ENCODE measurements at places on chromosomes 16 and 17.
A peak's percentile ranks its signal among the peaks of the same experiment; 100 is the strongest.

DNA sequence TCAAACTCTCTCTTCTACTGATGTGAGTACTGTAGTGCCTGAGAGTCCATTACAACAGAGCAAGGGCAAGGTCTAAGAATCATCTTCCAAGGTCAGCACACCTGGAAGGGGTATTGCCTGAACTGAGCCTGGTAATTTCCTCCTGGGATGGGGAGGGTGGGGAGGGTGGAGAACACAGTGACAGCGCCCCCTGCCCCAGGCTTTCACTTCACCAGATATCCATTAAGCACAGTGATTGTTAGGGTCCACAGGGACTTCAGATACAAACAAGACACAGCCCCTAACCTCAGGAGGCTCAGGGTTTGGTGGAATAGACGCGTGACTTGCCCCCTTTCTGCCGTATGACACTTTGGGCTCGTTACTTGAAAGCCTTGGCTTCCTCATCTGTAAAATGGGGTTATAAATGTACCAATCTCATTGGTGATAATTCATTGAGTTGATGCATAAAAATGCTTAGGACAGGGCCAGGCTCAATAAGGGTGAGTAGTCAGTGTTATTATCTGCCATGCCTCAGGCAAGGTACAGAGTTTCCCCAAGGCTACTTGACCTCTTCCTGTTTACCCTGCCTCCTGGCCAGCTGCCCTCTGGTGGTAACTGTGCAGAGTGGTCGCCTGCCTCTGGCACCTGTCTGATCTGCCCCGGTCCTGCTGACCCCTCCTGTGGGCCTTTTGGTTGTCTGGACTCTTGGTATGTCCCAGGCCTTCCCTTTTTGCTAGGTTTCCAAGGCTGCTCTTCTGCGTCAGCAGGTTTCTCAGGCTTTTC lies 13.1 kb upstream of the BRD7 start:
- no peak for DNase-seq

GRCh38 chr17:82320956-82321927 lies 3.8 kb upstream of the CD7 start:
- no peak for DNase-seq

DNA sequence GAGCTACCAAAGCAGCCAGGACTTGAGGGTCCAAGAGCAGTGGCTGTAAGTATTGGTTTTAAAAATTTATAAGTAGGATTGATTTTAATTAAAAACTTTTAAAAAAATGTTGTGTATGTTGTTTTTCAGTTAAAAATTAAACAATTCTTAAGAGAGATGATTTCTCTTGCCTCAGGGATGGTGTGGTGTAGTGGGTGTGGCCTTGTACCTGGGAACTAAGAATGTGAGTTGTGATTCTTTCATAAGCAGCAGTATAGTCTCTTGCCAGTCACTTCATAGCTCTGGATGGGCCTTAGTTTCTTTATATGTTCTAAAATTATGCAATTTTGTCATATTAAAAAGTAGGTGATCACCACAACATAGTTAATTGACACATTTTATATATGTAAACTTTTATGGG lies 99.5 kb downstream of the FTO start:
- DNase-seq, result no peak

DNA sequence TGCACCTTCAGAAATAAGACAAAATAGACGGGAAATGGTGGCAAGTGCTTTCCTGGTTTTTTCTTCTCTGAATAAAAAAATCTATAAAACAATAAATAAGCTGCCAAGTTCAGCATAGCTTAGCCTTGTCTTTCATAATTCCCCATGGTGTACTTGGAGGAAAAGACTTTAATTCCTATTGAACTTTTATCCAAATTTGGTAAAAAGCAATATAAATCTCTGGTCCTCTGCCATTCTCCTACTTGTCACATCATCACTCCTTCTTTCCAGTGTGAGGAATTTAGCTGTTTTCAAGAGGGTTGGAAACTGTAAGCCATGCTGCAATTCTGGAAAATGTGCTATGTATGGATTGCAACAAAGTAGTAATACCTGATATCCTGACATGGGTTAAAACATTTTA lies 551.8 kb upstream of the KIF2B start:
- no peak for DNase-seq

DNA sequence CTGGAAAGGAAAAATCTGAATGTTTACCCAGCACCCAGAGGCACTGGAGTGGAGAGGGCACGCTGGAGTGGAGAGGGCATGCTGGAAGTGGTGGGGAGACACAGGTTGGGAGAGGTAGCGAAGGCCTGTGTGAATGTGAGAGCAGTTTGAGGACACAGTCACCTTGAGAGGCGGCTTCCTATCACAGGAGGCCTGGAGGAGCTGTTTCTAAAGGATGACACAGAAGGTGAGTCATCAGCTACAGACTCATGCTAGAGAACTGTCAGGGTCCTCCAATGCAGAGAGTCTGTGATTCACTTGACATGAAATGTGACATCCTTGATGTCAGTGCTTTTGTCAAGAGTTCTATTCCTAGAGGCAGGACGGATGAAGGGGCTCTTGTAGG lies 13.8 kb downstream of the CTRL start:
- no peak for DNase-seq

GRCh38 chr16:52068447-52069074 lies 478.4 kb downstream of the TOX3 start:
- no peak for DNase-seq

GRCh38 chr17:45190503-45191255 lies 29.0 kb downstream of the HEXIM2 start:
- no peak for DNase-seq

DNA sequence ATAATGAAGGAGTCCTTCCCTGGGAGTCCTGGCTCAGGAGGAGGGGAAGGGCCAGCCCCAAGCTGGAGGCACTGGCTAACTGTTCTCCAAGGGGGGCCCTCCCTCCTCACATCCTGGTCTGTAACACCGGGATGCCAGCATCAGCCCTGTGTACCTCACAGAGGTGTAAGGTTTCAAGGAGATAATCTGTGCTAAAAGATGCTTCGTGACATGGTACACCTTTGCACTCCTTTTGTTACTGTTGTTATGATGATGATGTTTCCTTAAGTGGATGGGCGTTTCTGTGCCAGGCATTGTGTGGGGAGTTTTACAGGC lies 236.7 kb upstream of the TNRC6C start:
- DNase-seq, result no peak

DNA sequence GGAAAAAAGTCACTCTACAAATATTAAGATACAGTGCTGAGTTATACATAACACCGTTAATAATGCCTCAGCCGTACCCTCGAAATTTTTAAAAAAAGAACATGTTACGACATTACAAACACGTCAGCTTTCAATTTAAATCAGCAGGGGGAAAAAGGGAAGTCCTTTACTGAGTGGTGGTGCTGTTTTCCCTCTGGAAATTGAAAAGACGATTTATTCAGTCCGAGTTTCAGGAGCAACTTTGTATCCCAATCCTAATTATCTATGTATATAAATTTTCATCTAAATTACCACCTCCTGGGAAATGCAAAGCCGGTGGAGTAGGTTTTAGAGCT lies 1.3 kb downstream of the NETO2 start:
- DNase-seq, result no peak

- no peak for DNase-seq
Observed at GRCh38 chr17:76504117-76504516, 2.9 kb upstream of the RHBDF2 start.

- no peak for DNase-seq
Observed at GRCh38 chr16:65123396-65124211, 1.7 kb upstream of the CDH11 start.

- DNase-seq, result no peak
Observed at GRCh38 chr16:56972403-56973293, 10.9 kb downstream of the CETP start.

- peak; percentile 46 for DNase-seq
Observed at GRCh38 chr17:57408071-57408811, 151.9 kb downstream of the MSI2 start.

GRCh38 chr17:49822829-49823228 lies 25.0 kb downstream of the TAC4 start:
- no peak for DNase-seq

DNA sequence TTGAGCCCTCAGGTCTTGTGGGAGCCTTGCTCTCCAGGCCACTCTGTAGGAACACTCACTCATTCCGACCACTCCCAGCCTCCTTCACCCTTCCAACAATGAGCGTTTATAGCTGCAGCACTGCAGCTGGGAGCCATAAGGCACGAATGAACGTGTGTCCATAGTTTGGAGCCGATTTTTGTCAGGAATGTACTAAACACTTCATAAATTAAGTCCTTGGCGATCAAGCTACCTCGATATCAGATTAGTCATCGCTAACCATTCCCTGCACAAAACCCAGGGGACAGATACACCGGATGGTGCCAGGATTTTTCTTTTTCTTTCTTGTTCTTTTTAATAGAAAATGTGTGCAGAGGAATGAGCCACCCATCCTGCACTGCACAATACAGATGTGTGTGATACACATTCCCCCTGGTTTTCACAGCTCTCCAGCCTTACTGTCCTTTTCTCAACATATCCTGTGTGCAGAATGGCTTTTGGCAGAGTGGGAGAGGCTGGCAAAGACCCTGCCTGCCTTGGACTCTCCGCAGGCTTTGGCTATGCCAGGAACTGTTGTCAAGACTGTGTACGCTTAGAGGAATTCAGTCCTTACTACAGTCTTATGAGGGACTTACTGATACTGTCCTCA lies 68.4 kb upstream of the ELAC2 start:
- no peak for DNase-seq

DNA sequence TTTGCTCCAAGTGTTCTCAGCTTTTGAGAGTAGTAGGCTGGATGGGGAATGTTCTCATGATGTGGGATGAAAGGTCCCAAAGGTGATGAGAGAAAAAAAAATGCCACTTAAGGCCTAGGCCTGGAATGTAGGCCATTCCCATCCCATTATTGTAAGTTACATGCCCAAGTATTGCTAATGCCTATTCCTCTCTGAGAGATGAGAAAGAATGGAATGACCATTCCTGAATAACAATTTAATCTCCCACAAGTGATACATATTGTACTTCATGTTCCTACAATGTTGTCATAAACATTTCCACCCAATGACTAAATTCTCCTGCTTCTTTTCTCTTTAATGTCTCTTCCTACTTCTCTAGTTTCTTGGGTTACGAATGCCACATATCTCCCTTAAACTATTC lies 102.8 kb upstream of the KCNJ16 start:
- DNase-seq, result no peak

- DNase-seq, result no peak
Observed at GRCh38 chr17:36901506-36901905, 35.8 kb upstream of the LHX1 start.

- no peak for DNase-seq
Observed at GRCh38 chr17:57623620-57624019, 121.5 kb downstream of the CCDC182 start.

GRCh38 chr16:75320435-75320834 lies 69.0 kb upstream of the BCAR1 start:
- no peak for DNase-seq

- DNase-seq, result no peak
Observed at GRCh38 chr17:13420878-13421277, 180.9 kb downstream of the HS3ST3A1 start.

- no peak for DNase-seq
Observed at GRCh38 chr17:73986641-73987177, 216.8 kb upstream of the RPL38 start.

DNA sequence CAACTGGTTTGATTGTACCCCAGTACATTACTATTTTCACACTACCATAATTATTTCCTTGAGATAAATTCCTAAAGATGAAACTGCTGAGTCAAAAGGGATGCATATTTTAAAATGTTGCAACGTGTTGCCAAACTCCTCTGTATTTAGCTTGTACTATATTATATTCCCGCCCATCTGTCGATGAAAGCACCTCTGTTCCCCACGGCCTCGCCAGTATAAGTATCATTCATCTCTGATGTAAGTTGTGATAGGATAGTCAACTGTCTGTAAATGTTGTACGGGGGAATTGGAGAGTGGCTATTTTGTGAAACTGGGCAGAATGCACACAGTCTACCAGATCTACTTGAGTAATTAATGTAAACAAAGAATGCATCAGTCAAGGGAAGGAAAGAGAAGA lies 47.7 kb upstream of the TNRC6A start:
- DNase-seq, result no peak

DNA sequence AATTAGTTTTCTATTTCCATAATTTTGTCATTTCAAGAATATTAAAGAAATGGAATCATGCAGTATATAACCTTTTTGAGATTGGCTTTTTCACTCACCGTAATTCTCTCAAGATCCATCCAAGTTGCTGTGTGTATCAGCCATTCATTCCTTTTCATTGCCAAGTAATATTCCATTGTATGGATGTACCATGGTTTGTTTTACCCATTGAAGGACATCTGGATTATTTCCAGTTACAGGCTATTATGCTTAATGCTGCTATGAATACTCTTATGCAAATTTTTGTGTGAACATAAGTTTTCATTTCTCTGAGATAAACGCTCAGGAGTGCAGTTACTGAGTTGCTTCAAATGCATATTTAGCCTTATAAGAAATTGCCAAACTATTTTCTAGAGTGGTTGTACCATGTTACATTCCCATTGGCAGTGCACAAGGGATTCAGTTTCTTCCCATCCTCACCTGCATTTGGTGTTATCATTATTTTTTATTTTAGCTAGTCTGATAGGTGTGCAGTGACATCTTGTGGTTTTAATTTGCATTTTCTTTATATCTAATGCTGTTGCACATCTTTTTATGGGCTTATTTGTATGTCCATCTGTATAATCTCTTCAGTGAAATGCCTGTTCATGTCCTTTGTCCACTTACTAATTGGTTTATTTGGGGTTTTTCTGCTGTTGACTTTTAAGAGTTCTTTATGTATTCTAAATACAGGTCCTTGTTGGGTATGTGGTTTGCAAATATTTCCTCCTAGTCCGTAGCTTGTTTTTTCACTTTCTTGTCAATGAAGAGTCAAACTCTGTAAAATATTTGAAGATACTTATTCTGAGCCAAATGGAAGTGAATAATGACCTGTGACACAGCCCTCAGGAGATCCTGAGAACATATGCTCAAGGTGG lies 32.7 kb downstream of the BMERB1 start:
- no peak for DNase-seq

DNA sequence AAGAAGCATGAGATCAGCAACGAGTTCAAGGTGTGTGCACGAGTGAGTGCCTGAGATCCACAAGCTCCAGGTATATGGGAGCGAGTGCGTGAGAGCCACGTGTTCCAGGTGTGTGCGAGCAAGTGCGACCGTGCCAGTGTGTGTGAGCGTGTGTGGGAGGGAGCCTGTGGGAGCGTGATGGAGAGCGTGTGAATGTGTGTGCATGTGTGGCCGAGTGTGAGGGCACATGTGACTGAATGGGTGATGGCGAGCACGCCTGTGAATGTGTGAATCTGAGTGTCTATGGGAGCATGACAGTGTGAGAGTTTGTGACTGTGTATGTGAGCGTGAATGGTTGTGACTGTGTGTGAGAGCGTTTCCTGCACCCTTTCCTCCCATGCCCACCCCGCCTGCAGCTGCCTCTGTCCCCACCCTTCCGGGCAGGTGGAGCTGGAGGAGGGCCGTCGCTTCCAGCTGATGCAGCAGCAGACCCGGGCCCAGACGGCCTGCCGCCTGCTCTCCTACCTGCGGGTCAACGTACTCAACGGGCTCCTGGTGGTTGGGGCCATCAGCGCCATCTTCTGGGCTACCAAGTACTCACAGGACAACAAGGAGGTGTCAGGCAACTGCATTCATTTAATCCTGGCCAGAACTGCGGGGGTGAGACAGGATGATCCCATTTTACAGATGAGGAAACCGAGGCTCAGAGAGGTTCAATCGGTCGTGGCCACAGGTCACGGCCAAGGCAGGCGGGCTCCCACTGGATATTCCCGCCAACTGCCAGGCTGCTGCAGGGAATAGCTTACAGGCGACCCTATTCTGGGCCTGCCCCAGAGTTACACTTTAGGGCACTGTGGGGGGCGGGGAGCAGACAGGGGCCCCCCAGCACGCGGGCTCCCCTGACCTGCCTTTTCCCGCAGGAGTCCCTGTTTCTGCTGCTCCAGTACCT lies 3.7 kb downstream of the TMC8 start:
- no peak for DNase-seq

GRCh38 chr17:17667947-17668346 lies 13.3 kb upstream of the RAI1 start:
- DNase-seq, result no peak

All from GM12878 (cell line).